ENCODE measurements at places on chromosomes 3 and 15.

GRCh38 chr3:110995461-110996231 is 76.0 kb upstream of the NECTIN3 start:
- no peak for DNase-seq

GRCh38 chr15:100311154-100311625 is 30.6 kb downstream of the ADAMTS17 start:
- DNase-seq: no peak

GRCh38 chr3:47006145-47006651 is 26.7 kb downstream of the NBEAL2 start:
- DNase-seq: no peak

DNA sequence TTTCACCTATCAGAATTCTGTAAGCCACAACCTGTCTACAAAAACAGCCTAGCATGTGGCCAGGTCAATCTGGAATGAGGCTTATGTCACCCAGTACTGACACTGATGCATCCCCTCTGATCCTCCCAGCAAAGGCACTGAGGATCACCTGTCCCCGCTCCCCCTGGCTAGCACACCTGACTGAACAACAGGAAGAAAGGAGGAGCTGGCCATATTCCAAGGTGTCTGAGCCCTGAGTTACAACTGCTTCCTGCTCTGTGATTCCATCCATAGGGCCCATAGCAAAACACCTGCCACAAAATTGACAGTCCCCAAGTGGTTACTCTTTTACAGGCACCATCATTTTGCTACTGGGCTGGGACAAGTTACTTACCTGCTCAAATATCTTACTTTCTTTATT is 555.5 kb upstream of the CFAP20DC start:
- DNase-seq: no peak

- DNase-seq: no peak
Measured at GRCh38 chr3:60573494-60573893, 677.8 kb downstream of the FHIT start.

DNA sequence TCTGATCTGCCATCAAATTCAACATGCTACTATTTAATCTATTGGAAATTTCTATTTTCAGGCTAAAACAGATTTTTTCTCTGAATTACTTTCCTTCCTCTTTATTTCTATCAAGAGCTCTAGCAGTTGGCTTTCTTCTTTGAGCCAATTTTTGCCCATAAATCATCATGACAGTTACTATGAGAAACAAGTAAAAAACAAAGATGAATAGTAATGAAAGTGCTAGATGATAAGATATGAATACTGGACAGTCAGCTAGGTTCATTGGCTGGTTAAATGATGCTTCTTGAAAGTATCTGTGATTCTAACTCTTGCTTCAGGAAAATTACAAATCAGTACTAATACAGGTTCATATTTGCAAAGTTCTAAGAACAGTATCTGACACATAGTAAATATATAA is 38.6 kb upstream of the NANOGP8 start:
- no peak for DNase-seq

Measured in stimulated activated CD8-positive, alpha-beta memory T cell treated with anti-CD3 and anti-CD28 coated beads, Interleukin-12 subunit alpha, Interleukin-12 subunit beta, amount 100 ng/mL, for 1 hour (primary cell).